Fibroblast of skin of right quadriceps (primary cell): ENCODE measurements at places on chromosomes 1 and 21.

DNA sequence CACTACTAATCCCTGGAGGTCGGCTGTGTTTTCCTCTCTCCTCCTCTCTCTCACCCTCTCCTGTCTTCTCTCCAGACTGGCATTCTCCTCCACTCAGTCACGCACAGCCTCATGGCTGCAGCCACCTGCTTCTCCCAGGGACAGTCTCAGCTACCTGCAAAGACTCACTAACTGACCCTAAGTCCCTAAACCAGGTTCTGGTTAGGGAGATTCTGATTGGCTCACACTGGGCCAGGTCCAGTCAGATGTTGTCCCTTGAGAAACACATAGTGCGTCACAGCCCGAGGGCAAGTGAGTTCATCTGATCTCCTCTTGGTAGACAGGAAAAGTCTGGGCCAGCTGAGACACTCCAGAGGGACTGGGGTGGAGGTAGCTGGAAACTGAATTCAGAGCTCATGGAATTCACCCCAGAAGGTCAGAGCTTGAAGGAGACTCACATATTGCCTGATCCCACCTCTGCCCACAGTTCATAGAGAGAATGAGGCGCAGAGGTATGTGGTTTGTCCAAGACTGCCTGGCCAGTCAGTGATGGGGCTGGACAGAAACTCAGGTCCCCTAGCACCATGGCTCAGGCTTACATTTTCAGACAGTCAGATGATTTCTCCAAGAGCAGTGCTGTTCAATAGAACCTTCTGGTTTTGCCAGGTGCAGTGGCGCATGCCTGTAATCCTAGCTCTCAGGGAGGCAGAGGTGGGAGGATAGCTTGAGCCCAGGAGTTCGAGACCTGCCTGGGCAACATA, 40.4 kb upstream of the RPL11 start:
- no peak for DNase-seq

- no peak for DNase-seq
Observed at GRCh38 chr1:114986286-114986685, 43.3 kb upstream of the TSHB start.

- DNase-seq = peak; percentile 96
Observed at GRCh38 chr1:28971980-28972771, 57.8 kb downstream of the EPB41 start.

GRCh38 chr1:168421399-168422004, 122.3 kb downstream of the XCL2 start:
- no peak for DNase-seq

GRCh38 chr1:176826265-176826664, 338.2 kb downstream of the ASTN1 start:
- peak; percentile 18 for DNase-seq

DNA sequence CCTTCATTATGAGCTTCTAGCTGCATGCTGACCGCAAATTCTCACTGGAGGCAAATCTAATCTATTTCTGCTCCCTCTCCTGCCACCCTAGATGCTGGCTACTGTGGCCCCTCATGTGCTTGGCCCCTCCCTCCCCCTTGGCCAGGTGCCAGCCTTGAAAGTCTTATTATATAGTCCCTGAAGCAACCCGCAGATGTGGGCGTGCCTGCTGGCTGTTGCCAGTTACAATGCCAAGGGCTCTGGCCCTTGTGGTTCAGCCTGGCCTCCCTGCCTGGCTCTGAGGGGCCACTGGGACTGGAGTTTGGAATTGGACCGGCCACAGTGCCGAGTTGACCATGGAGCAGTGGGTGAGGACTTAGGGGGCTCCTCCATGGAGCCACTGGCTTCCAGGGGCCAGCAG, 78.9 kb upstream of the ACTRT2 start:
- DNase-seq = no peak

GRCh38 chr1:183609313-183609712, 19.1 kb upstream of the NCF2 start:
- DNase-seq = peak; percentile 81

GRCh38 chr1:72891976-72892375, 609.6 kb upstream of the NEGR1 start:
- DNase-seq = no peak

DNA sequence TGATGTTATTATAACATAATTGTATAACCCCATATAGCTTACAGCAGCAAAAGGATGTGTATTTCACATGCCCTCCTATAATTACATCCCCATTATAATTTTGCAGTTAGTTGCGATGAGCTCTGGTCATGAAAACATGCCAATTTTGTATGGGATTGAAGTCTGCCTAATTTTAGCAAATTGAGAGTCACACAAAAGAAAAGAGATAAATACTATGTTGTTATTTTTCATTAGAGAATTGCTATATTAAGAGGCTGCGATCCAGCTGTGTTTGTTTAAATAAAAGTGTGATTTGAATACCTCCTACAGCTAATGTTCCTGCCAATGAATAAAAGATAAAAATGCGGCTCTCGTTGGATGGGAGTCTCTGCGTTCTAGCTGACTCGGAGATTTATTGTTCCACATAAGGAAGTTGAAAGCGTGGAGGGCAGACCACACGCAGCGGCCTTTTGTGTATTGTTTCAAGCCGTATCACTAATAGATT, 461.0 kb upstream of the NFIA start:
- DNase-seq = peak; percentile 30

GRCh38 chr1:113780374-113781146, 21.3 kb upstream of the PHTF1 start:
- peak; percentile 9 for DNase-seq

- DNase-seq = peak; percentile 60
Observed at GRCh38 chr1:72498371-72498770, 216.0 kb upstream of the NEGR1 start.

GRCh38 chr1:61132645-61133334, 50.4 kb downstream of the NFIA start:
- no peak for DNase-seq

GRCh38 chr1:6180707-6181311, 688 bp upstream of the CHD5 start:
- no peak for DNase-seq

- DNase-seq = no peak
Observed at GRCh38 chr1:63804829-63805484, 31.1 kb downstream of the ROR1 start.

- DNase-seq = no peak
Observed at GRCh38 chr1:180385144-180385543, 117.2 kb downstream of the ACBD6 start.

- no peak for DNase-seq
Observed at GRCh38 chr1:104212239-104212638, 462.5 kb downstream of the AMY1C start.

GRCh38 chr1:52002038-52002917, 11.8 kb upstream of the RAB3B start:
- DNase-seq = peak; percentile 87

- no peak for DNase-seq
Observed at GRCh38 chr21:34843562-34843961, 174.8 kb downstream of the CLIC6 start.

GRCh38 chr21:18252680-18253079, 8.0 kb downstream of the CHODL start:
- peak; percentile 1 for DNase-seq

- no peak for DNase-seq
Observed at GRCh38 chr1:7421471-7422075, 349.5 kb upstream of the VAMP3 start.
